ENCODE measurements at places on chromosomes 2 and 18.

GRCh38 chr18:31424383-31424988, 23.1 kb upstream of the DSG3 start:
- DNase-seq = no peak

GRCh38 chr2:100272841-100273329, 49.4 kb downstream of the LONRF2 start:
- no peak for DNase-seq

GRCh38 chr2:188497726-188498125, 206.1 kb downstream of the GULP1 start:
- DNase-seq = no peak

GRCh38 chr18:7878265-7879211, 311.4 kb downstream of the PTPRM start:
- DNase-seq = no peak

DNA sequence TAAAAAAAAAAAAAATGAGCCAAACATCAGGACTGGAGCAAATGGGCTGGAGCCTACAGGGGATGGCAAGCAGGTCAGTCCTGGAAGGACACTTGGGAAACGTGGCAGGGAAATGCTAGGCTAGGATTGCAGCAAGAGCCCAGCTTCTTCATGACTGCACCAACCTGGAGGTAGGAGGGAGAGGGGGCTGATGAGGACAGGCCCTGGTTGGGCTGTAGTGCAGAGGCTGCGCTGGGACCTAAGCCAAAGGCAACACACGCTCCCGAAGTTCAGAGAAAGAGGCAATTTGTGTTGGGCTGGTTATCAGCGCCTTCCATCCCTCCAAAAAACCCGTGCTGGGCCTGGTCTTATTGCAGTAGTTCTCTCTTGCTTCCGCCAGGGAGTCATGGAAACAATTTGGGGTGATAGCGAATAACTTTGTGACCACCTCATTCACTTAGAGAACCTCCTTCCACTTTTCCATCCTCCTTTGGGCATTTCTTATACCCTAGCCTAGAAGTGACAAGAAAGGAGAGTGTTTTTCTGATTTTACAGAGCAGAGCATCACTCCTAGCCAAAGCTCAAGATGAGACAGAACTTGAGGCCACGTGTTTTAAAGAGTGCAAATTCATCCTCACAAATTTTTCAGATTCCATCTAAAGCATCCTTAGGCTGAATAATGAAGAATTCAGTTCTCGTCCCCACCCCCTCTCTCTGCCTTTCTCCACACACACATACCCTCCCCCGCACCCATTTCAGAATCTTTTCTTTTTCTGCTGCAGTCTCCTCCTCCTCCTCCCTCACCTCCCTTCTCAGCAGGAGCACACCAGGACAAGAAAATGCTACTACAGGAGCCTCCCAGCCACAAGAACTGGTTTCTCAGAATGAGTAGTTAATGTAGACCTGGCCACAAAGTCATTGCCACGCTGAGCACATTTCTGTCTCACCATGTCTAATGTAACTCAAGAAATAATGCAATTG, 82.5 kb upstream of the STPG4 start:
- no peak for DNase-seq

- DNase-seq = no peak
Observed at GRCh38 chr2:121058852-121059558, 226.0 kb downstream of the TFCP2L1 start.

DNA sequence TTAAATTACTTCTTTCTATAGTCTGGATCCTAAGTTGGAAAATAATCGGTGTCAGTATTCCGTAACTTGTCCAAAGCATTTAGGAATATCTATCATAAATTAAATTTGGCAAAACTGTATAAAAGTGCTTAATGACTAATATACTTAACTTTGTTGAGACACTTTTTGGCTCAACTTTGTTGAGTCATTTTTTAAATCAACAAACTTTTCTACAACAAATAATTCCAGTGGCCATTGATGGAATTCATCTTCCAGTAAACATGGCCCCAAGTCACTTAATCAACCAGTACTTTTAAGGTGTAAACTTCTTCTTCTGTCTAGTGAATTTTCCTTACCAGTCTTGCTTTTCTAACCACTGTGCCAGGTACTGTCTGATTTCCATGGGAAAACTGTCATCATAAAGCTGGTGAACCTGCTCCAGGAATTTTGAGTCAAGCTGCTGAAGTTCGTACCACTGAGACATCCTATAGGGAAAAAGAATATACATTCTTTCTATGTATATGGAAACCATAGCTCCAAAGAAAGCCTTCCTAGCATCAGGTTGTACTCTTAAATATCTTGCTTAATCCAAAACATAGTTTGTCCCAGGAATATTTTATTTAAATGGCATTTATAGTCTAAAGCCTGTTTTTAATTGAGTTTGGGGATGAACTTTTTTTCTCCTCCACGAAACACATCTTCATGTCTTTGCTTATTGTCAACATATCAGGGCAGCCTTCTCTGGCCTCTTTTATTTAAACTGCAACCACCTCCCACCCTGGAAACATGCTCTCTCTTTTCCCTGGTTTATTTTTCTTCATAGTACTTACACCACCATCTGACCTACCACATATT, 4.2 kb downstream of the STAT1 start:
- no peak for DNase-seq

DNA sequence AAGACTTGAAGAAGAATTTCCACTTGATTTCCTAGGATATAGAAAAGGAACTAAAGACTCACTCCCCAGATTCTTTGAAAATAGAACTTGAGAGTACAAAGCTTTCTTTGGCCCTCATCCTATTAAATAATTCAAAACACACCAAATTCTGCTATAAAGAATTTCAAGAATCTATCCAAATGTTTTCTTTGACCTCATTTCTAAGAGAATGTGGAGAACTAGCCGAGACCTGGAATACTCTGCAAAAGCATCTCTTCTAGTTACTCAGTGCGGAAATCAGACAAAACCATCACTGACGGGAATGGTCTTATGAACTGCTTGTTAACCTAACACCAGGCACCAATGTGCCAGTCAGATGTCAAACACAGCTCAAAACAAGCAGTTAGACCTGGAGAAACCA, 44.2 kb upstream of the ARL5A start:
- no peak for DNase-seq

GRCh38 chr2:214051585-214051984, 359.3 kb upstream of the VWC2L start:
- DNase-seq = no peak

GRCh38 chr2:238872628-238873380, 24.9 kb downstream of the TWIST2 start:
- no peak for DNase-seq

GRCh38 chr2:147525819-147526489, 318.9 kb upstream of the ACVR2A start:
- DNase-seq = no peak

- DNase-seq = peak; percentile 92
Observed at GRCh38 chr2:219459460-219460311, 25.0 kb downstream of the SPEG start.

All from 8988T (cell line).